ENCODE measurements at places on chromosomes 3 and 15.

DNA sequence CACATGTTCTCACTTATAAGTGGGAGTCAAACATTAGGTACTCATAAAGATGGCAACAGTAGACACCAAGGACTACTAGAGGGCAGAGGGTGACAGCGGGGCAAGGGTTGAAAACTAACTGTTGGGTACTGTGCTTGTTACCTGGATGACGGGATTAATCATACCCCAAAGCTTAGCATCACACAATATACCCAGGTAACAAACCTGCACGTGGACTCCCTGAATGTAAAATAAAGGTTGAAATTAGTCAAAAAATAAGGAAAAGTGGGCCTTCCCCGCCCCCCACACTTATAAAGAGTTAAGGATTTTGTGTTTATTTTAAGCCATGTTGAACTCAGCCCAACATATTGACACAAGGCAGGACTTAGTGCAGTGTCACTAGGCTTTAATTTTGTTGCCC lies 96.1 kb downstream of the APBA2 start:
- no peak for ATAC-seq

- peak; percentile 12 for ATAC-seq
Observed at GRCh38 chr3:42651248-42652091, 2.0 kb upstream of the ZBTB47 start.

- ATAC-seq, result peak; percentile 38
Observed at GRCh38 chr3:114005481-114005880, 50.8 kb downstream of the CCDC191 start.

GRCh38 chr15:35698966-35699575 lies 153.1 kb upstream of the DPH6 start:
- no peak for ATAC-seq

DNA sequence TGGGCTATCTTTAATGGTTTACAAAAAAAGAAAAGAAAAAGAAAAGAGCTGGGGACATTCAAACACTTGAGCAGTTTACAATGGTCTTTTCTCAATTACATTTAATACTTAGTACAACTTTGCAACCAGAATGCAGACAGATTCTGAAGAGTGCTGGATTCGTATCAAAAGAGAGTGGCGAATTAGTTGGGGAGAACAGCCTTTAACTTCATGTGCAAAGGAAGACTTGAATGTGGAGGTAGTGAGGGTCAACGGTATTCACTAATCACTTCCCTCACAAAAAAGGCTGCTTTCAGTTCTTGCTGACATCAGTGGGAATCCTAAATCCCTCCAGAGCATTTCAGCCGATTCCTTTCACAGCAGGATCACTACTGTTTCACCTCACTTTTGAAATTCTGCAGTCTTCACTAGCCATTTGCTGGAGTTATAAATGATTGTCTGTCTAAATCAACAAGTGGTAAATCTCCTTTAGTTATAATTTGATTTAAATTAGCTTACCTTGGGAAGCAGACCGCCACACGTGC lies 323.0 kb upstream of the SEMA6D start:
- ATAC-seq, result no peak

- no peak for ATAC-seq
Observed at GRCh38 chr3:39721076-39721475, 88.3 kb upstream of the MYRIP start.

- ATAC-seq, result no peak
Observed at GRCh38 chr3:162601101-162601670, 1104.6 kb downstream of the OTOL1 start.

- ATAC-seq, result no peak
Observed at GRCh38 chr3:37970802-37971201, 19.8 kb upstream of the VILL start.

DNA sequence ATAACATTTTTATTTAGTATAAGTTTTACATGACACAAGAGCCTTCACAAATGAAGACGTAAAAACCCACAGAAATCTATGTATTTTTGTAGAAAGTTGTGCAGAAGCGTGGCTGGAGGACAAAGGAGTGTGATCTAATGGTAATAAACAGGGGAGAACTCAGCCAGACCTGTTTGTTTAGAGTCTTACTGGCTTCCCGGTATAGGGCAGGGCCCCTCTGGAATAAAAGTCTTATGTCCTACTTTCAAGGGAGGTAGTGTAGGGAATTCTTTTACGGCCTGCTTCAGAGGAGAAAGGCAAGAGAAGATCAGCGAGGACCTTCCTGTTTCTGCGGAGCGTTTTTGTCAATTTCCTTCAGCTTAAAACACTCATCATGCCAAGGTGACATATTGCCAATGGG lies 103.6 kb downstream of the TGFBR2 start:
- no peak for ATAC-seq

GRCh38 chr15:80990955-80991354 lies 1.3 kb upstream of the MESD start:
- no peak for ATAC-seq

DNA sequence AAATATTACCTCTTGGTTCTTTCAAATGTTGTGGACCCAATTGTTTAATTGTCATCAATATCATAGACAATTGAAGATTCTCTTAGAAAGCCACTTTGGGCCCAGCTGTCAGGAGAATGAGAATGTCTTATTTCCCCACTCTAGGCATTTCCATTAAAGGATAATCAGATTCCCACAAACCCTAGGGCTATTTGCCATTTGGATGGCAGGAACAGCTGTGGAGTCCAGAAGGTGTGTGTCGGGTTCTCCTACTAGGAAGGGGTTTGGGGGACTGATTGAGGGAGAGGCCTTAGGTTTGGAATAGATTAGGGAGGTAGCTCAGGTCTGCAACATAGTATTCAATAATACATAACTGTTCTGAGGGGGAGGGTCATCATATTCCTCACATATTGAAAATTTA lies 35.2 kb upstream of the PLSCR5 start:
- ATAC-seq, result no peak

DNA sequence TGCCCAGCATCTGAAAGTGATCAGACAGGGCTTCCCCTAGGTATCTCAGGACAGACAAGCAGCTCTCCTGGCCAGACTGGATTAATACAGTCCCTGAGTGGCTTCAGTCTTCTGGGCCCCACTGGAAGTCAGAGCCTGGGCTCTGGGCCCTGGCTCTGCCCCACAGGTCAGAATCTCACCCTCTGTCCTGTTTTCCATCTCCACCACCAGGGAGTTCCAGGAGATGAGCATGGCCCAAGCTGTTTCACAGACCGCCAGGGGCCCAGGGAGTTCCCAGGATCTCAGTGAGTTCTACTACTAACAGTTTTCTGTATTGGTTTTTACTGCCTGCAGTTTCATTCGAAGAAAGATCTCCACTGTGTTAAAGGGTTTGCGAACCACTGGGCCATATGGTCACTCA lies 131.5 kb downstream of the MEX3B start:
- no peak for ATAC-seq

DNA sequence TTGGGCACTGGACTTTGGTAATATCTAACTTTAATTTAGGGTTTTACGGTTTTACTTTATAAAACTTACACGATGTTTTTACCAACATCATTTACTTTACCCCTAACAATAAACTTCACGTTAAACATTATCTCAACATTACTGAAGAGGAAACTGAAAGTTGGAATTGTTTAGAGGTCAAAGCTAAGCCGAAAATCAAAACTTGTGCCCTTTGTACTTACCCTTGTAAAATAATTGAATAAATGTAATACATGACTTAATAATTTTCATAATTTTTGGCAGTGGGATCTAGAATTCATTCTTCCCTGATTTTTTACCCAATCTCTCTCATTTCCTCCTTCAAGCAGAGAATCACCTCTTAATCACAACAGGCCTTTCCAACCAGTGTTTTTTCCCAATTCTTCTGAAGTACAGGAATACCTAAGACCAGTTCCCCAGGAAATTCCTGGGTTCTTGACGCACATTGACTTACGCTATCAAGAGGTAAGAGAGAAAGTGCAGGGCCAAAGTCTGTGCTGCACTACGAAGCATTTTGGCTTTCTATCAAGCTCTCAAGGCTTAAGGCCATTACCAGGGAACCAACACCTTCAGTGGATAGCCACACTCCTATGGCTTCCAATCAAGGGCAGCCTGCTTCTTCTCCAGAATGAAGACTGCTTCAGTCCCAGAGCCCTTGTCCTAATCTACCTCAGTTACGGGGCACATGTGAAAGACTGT lies 11.9 kb upstream of the SEMA6D start:
- ATAC-seq, result no peak

DNA sequence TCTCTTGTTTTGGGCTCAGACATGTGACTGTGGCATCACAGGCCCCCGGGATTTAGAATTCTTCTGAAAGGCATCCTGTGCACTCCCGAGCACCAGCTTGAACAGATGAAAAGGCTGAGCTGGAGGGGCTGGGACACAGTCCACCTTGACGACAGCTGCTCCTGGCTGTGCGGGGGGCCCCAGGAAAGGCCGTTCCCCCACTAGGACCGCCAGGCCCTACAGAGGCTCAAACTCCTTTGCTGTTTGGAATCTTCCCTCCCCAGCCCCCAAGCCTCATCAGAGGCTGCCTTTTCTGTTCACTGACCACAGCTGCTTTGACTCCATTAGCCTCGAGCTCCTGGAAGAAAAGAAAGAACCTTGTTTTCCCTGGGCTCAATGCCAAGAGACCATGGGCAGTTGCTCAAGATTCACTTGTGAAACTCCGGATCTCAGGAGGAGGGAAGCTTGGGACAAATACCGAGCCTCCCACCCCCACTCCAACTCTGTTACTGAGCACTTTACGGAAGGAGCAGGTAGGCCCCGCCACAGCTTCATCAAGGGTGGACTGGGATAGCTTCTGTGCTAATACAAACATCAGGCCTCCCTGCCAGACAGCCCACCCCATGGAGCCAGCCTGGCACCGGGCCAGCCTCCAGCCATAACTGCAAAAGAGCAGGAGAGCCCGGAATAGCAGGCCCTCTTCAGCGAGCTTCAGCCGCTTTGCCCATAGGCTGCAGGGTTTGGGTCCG lies 15.7 kb downstream of the CIDEC start:
- ATAC-seq, result no peak

DNA sequence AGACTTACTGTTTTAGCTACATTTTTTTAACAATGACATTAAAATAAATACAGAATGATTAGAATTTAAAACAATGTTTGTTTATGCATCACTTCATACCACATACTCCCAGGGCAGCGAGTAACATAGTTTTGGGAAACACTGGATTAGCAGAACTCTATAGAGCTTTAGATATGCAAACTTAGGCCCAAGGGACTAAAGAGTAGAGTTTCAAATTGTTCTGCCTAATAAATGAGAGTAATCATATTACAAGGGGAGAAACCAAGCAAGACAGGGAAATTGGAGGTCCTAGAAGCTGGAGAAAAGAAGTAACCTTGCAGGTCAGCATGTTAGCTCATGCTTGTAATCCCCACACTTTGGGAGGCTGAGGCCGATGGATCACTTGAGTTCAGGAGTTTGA lies 3.6 kb upstream of the DAZL start:
- no peak for ATAC-seq

DNA sequence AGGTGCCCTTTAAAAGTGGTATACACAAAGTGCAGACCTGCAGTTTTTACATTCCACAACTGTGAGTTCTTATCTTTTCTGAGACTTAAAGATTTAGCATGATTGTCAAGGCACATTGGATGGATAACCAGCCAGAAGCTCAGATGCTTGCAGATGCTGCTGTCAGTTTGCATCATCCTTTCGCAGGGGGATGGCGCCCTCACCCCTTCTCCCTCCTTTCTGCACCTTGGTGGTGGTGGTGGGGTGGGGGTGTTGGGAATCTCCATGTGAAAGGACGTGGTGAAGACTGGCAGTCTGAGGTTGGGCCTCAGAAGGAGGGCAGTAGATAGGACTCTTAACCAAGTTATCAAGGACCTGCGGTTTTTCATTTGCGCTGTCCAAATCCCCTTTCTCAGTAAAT lies 309.6 kb upstream of the SEMA6D start:
- no peak for ATAC-seq
